Transverse colon (tissue), 4 donors: ENCODE measurements at places on chromosomes 16 and 17. TPM values are rescaled to one million over a fixed set of nuclear protein-coding genes. Genes with fewer than 3 reads are reported as not detected.

- H3K27ac ChIP-seq: peak overlapping the region; percentile 92
- no peaks in the 10 kb centered on the region for H3K27me3 ChIP-seq
- peak; percentile 54 for DNase-seq
Observed at GRCh38 chr16:30951750-30952149, 2.9 kb downstream of the ORAI3 start.

- H3K36me3 ChIP-seq: no peaks in the 10 kb centered on the region
- H3K27ac ChIP-seq: peak overlapping the region; percentile 83
- DNase-seq: no peak
- peaks cover 59% of the 10 kb centered on the region for H3K4me1 ChIP-seq
Observed at GRCh38 chr16:4372578-4373355, 1.1 kb downstream of the VASN start.

GRCh38 chr16:20089246-20089965 is 15.7 kb upstream of the GPR139 start:
- no peaks in the 10 kb centered on the region for H3K4me1 ChIP-seq
- DNase-seq: no peak
- no peaks in the 10 kb centered on the region for H3K27me3 ChIP-seq
- H3K36me3 ChIP-seq: no peaks in the 10 kb centered on the region

Gene TBC1D28
- total RNA-seq: not detected

Gene PABPN1L
- not detected for total RNA-seq

- H3K4me1 ChIP-seq: no peaks in the 10 kb centered on the region
- no peaks in the 10 kb centered on the region for H3K36me3 ChIP-seq
- H3K4me3 ChIP-seq: no peak overlapping the region
- no peak overlapping the region for H3K27ac ChIP-seq
Observed at GRCh38 chr17:63495491-63495890, 18.6 kb downstream of the ACE start.

DNA sequence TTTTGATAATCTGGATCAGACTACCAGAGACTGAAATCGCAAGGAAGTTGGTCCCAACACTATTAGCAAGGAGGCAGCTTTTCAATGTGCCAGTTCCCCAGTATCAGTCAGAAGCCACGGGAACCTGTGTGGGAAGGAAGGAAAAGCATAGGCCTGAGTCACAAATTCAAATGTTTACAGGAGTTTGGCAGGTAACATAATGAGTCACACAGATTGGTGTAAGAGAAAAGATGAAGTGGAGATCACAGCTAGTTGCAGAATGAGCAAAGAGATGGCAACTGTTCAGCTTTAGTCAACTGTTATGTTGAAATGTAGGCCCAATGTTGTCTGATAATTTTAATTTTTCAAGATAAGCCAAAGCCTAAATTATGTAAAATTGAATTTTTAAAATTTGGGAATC is 28.1 kb upstream of the ITGA2B start:
- H3K4me1 ChIP-seq: no peaks in the 10 kb centered on the region
- H3K36me3 ChIP-seq: peaks cover 11% of the 10 kb centered on the region
- DNase-seq: no peak
- no peak overlapping the region for H3K27ac ChIP-seq
- no peak overlapping the region for H3K4me3 ChIP-seq

- no peak overlapping the region for H3K4me3 ChIP-seq
- no peak overlapping the region for H3K27ac ChIP-seq
- DNase-seq: no peak
- H3K36me3 ChIP-seq: no peaks in the 10 kb centered on the region
- no peaks in the 10 kb centered on the region for H3K4me1 ChIP-seq
- H3K27me3 ChIP-seq: no peaks in the 10 kb centered on the region
Observed at GRCh38 chr16:77660311-77660710, 62.0 kb upstream of the NUDT7 start.
